HEK293T (cell line): ENCODE measurements at places on chromosomes 5 and 9.
A peak's percentile ranks its signal among the peaks of the same experiment; 100 is the strongest.

- no peak for DNase-seq
These were observed 80.1 kb upstream of the TNFAIP8 start for GRCh38 chr5:119275601-119276173.

DNA sequence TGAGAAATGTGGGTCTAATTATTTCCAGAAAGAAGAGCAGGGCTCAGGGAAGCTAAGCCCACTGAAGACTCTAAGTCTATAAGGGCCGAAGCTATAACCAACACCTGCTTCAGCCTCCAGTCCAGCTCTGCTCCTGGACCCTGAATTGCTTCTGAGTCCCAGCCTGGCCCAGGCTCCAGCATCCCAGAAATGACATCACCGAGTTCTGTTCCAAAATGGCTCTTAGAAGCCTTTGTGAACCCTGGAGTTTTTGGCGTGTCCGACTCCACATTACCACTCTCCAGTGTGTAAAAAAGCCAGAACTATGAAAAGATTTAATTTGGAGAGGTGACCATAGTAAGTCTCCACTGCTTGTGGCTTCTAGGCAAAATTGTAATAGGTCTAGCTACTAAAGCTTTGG, 289.9 kb downstream of the SLIT3 start:
- no peak for DNase-seq

DNA sequence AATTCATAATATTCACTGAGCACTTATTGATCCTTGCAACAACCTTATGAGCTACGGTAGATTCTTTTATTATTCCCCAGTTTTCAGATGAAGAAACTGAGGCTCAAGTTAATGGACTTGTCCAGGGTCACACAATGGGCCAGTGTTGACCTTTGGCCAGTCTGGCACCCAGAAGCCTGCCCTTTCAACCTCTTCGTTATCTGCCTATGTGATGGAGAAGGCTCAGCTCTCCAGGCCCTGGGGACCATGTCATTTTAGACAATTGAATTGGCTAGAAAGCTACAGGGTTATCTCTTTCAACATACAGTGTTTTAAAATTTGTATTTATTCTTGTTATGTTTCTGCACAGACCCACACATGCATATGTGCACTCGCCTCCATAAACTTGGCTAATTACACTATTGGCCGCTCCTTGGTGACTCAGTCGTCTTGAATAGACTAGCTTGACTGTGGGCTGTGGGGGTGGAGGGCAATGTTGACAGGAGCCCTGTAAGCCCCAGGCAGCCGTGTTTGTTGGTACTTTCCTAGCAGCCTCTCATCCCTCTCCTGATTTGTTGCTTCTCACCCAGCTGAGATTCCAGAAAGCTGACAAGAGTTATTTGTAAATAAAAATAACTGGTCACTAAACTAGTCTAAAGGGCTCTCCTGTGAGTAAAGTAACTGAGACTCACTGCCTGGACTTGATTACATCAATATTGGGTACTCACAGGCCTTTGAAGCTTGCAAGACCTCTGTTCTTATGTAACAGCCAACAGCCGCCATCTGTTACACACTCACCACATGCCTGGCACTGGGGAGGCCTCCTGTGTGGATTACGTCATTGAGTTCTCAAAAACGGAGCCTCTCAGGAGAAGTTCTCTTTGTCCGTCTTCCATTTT, 8.5 kb upstream of the ANGPTL2 start:
- no peak for DNase-seq

DNA sequence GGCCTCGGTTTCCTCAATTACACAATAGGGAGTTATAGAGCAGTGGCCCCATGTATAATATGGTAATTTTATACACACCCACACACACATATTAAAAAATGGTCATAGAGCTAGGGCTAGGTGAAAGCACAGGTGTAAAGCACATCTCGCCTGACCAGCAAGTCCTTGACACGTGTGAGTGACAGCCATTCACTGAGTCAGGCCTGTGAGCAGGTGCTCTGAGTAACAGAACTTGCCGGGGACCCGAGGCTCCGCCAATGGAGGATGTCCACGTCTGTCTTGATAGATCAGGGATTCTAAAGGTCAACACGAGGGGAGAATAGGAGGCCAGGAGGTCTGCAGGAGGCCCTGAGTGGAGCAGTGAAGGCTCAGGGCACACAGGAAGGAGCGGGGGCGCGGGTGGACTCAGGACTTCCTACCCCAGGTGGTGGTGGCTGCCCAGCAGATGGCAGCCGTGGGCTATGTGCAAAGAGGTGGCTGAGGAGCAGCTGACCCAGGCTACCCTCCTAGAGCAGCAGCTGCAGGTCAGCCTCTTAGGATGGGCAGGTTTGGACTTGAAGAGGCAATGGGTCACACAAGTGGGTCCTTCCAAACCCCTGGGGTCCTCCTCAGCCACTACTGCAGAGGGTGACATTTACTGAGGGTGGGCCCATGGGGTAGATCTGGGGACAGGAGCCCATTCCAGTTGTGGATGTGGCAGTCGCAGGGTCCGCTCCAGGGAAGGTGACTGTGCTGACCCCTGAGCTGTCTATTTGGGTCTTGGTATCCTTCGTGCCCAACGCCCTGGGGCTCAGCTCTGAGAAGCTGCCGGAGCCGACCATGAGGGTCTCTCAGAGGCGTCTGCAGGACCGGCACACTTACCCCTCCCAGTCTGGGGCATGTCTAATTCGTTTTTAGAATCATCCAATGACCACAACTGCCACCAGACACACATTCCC, 45.9 kb downstream of the PRRT1B start:
- DNase-seq, result peak; percentile 79

GRCh38 chr5:142810743-142811290, 40.6 kb downstream of the ARHGAP26 start:
- DNase-seq, result no peak

GRCh38 chr9:136882109-136882946, 4.0 kb upstream of the TRAF2 start:
- DNase-seq, result no peak

DNA sequence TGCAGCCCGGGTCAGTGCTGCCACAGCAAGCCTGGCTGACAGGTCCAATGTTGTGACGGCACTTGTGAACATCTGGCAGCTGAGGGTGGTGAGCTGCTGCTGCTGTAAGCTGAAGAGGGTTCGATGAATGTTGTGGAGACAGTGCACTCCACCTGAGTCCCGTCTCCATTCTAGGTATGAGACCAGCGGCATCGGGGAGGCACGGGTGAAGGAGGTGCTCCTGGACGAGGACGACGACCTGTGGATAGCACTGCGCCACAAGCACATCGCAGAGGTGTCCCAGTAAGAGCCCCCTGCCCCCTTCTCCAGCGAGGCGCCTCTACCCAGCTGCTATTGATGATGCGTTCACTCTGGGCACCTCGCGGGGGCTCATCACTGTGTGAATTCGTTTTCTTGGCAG, 38.9 kb upstream of the CFAP157 start:
- DNase-seq, result no peak

- no peak for DNase-seq
These were observed 20.0 kb downstream of the MORN5 start for GRCh38 chr9:122179690-122180074.

DNA sequence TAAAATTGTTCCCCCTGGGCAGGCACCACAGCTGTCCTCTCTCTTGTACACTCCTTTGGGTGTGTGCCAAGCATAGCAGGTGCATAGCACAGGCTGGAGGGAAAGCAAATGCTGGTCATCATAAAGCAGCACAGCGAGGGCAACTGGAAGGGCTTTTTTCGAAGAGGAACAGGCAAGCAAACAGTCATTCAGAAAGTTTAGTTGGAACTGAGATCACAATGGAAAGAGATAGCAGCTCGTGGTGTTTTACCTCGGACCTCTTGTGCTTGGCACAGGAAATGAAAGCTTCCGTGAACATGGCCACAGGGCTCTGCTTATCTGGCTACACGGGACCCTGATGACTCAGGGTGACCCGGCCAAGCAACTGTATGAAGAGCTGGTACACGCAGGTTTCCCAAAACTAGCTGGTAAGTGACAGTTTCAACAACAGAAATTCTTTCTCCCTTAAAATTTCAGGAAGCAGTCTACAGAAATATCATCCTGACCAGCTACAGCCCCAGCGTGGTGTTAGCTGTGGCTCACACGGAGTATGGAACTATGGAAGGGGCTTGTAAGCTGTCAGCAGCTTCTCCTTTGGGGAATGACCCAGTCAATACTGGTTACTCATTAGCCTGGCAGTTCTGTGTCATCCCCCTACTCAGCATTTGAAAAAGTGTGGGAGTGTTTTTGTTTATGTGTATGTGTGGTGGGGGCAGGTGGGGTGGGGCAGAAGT, 48.1 kb downstream of the POC5 start:
- no peak for DNase-seq

- no peak for DNase-seq
These were observed 10.9 kb downstream of the FBXL7 start for GRCh38 chr5:15510831-15511230.

GRCh38 chr5:150246835-150247234, 42.7 kb downstream of the CAMK2A start:
- no peak for DNase-seq

- no peak for DNase-seq
These were observed 575.7 kb upstream of the ACO1 start for GRCh38 chr9:31808766-31809165.

- no peak for DNase-seq
These were observed 254.8 kb downstream of the CDK5RAP2 start for GRCh38 chr9:120324996-120325642.

- no peak for DNase-seq
These were observed 200.5 kb downstream of the EFNA5 start for GRCh38 chr5:107470295-107470582.

DNA sequence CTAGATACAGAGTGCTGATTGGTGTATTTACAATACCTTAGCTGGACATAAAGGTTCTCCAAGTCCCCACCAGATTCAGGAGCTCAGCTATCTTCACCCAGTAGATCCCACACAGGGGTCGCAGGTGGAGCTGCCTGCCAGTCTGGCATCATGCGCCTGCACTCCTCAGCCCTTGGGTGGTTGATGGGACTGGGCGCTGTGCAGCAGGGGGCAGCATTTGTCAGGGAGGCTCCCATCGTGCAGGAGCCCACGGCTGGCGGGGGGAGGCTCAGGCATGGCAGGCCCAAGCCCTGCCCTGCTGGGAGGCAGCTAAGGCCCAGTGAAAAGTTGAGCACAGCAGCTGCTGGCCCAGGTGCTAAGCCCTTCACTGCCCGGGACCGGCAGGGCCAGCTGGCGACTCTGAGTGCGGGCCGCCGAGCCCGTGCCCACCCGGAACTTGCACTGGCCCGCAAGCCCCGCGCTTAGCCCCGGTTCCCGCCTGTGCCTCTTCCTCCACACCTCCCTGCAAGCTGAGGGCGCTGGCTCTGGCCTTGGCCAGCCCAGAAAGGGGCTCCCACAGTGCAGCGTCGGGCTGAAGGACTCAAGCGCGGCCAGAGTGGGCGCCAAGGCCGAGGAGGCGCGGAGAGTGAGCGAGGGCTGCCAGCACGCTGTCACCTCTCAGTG, 314.1 kb upstream of the ATP10B start:
- no peak for DNase-seq

GRCh38 chr9:3762076-3762475, 236.3 kb upstream of the RFX3 start:
- DNase-seq, result no peak

- DNase-seq, result no peak
These were observed 486.6 kb downstream of the BRINP1 start for GRCh38 chr9:118882684-118883083.

- DNase-seq, result no peak
These were observed 15.5 kb upstream of the ZBED3 start for GRCh38 chr5:77102549-77102948.

DNA sequence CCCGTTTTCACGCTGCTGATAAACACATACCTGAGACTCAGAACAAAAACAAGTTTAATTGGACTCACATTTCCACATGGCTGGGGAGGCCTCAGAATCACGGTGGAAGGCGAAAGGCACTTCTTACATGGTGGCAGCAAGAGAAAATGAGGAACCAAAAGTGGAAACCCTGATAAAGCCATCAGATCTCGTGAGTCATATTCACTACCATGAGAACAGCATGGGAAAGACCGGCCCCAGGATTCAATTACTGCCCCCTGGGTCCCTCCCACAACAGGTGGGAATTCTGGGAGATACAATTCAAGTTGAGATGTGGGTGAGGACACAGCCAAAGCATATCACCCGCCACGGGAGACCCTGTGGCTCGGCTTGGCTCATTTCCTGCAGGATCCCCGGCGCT, 20.2 kb downstream of the EXD3 start:
- DNase-seq, result no peak

GRCh38 chr9:27427272-27427643, 96.8 kb upstream of the IFNK start:
- DNase-seq, result no peak

GRCh38 chr5:153147891-153148623, 342.4 kb upstream of the GRIA1 start:
- peak; percentile 14 for DNase-seq

DNA sequence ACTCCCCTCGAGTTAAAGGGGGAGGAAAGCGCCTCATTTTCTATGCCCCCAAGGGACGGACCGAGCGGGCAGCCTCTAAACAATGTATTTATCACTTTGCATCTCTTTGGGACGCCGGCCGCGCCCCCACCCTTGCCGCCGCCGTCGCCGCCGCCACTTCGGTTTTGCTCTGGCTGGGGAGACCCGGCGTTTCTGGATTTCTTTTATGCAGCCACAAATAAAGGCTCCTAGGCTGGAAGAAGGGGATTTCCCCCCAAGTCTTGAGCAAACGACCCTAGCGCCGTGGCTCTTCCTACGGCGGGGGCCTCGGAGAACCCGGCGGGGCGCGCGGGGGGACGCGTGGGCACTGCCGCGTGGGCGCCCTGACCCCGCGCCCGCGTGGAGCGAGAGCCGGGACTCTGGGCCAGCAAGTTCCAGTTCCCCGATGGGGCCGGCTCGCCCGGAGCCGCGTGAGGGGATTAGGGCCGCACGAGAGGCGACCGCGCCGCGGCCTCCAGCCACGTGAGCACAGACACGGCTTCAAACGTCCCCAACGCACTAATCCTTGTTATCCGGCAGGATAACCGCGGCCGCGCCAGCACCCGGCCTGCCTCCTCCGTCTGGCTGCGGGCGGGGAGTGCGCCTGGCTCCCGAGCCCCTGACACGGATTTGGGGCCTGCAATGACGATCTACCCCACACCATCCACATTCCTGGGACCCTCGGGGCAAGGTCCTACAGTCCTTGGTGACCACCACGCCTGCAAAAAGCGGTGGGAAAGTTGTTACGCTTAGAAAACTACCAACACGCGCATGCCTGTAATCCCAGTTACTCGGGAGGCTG, 7.9 kb upstream of the NEUROG1 start:
- DNase-seq, result no peak

DNA sequence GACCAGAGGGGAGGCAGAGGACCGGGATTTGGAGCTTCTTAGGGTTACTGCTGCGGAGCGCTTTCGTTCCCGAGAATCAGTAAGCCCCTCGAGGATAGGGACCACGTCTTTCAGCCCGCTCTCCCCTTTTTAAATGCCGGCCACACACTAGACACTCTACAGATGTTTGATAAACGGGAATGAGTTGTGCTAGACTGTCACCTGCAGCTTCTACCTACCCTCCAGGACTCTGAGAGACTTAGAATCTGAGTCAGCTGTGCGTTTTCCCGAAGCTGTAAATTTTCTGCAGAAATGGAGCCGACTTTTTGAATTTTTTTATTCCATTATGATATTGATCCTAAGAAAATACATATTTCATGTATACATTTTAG, 670 bp downstream of the CCDC171 start:
- no peak for DNase-seq
